ENCODE measurements at places on chromosomes 1 and 21. TPM values are rescaled to one million over a fixed set of nuclear protein-coding genes. Genes with fewer than 3 reads are reported as not detected.

GRCh38 chr1:228306275-228307217, 98.7 kb downstream of the OBSCN start:
- DNase-seq = no peak

DNA sequence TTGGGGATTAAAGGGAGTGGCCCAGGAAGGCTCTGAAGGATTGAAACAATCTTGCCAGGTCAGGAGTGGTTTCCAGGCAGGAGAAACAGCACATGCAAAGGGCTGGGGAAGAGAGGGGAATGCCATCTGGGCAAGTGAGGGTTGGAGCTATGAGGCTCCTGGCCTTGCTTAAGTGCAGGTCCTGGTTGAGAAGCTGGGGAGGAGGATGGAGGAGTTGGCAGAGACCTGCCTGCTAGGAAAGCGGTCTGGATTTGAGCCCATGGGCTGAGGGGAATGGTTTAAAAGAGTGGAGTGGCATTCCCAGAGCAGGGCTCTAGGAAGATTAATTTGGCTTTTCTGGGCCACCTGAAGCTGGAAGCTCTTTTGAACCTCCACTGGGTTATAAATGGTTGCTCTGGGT, 9.2 kb downstream of the IGSF21 start:
- DNase-seq = no peak

DNA sequence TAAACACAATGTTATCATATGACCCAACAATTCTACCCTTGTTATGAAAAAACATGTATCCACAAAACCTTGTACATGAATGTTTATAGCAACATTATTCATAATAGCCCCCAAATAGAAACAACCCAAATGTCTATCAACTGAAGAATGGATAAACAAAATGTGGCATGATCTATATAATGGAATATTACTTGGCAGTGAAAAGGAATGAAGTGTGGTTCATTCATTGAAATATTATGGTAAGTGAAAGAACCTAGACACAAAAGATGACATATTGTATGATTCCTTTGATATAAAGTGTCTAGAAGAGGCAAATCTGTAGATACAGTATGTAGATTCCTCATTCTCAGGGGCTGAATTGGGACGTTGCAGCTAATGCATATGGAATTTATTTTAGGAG, 151.2 kb downstream of the KIF26B start:
- DNase-seq = no peak

DNA sequence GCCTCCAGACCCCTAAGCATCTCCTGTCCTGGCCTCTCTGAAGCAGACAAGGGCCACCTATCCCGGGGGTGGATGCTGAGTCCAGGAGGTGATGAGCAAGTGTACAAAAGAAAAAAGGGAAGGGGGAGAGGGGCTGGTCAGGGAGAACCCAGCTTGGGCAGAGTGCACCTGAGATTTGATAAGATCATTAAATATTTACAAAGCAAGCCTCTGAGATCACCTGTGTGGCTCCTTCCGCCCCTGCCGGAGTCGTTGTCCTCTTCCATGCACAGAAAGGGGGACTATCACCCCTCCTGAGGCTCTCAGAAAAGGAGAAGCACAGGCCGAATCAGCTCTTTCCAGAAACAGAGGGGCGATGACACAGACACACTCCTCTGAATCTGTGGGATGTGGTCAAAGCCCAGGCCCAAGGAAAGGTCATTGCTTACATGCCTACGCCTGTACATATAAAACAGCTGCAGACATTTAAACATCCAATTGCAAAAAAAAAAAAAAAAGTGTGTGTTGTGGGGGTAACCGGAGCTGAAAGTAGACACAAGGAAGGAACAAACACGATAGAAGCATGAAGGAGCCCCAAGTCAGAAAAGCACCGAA, 30.9 kb downstream of the PRSS38 start:
- DNase-seq = no peak

DNA sequence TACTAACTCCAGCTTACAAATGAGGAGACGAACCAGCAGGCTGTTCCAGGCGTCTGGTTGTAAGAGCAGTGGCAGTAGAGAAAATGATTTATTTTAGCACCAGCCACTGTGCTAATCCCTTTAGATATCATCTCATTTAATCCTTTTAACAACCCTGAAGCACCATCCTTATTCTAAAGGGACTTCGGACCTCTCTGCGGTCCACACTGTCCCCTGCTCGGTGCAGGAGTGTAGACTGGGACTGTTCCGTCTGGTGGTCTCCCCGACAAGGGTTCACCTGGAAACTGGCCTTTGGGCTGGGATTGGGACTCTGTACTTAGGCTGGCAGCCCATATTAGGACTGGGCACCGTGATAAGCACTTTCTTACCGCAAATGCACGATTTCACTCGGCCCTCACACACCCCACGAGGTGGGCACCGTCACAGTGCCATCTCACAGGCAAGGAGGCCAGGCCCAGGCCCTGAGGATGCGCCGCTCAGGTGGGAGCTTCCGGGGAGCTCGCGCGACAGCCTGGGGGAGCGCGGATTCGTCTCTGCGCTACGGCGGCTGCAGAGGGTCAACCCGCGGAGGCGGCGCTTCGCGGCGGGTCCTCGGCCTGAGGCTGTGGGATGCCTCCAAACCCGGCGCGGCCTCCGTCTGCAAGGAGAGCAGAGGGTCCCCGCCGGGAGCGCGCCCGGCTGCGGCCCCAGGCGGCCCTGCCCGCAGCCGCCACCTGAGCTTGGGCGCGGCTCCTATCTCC, 45.2 kb downstream of the ATP1A1 start:
- DNase-seq = peak; percentile 96

DNA sequence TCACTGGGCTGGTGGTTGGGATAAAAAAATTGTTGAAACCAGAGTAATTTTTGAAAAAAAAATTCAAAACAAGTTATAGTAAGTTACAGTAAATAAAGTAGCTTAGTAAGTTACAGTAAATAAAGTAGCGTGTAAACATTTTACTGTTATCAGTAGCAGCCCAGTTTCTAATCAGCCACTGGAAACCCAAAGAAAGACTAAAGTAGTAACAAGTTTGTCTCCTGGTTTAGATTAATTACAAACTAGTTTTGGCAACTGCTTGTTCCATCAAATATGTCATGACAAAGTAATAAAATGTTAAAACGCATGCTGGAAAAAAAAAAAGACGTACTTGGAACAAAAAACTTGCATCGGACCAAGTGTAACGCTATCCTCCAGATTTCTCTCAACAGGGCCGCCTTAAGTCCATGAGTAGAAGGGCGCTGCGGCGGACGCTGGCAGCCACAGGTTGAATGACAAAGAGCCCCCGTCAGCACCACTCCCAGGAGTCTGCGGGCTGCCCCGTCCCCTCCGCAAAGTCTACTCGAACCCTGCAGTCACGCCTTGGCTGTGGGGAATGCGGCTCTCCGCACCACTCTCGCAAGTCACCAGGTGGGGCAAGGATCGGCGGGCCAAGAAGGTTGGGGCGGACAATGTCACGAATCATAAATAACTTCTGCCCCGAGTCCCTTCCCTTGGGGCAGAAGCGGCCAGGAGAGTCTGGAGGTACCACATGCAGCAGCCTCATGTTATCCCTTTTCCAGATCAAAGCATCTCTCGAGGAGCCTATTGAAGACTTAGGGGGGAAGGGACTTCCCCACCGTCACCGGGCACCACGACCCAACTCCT, 837 bp downstream of the SLC16A1 start:
- peak; percentile 87 for DNase-seq

DNA sequence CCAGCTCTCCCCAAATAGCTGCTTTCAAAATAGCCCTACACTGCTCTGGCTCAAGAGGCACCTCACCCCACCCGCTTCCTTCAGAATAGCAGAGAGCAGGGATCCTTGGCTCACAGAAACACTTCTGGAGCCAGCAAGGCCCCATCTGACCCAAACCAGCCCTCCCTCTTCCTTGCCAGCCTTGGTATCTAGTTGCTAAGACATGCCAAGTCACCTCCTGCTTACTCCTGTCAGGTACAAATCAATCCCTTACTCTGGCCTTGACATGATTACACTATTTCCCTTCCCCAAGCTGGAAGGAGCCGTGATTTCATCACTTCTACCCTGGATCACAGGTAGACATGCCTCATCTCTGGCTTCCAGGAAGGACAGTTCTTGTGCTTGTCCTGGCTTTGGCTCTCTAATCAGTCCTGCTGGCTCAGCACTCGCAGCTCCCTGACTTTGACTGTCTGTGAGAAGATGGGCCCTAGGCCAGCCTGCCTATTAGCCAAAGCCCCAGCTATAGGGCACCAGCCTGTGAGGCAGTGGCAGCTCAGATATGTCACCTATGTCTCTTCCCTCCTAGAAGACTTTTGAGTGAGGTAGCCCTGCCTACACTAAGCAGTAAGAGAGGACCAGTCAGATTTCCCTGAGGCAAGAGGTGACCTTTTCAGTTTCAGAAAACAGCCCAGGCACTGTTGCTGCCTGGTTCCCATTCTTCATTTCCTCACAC, 8.9 kb upstream of the MUTYH start:
- no peak for DNase-seq

DNA sequence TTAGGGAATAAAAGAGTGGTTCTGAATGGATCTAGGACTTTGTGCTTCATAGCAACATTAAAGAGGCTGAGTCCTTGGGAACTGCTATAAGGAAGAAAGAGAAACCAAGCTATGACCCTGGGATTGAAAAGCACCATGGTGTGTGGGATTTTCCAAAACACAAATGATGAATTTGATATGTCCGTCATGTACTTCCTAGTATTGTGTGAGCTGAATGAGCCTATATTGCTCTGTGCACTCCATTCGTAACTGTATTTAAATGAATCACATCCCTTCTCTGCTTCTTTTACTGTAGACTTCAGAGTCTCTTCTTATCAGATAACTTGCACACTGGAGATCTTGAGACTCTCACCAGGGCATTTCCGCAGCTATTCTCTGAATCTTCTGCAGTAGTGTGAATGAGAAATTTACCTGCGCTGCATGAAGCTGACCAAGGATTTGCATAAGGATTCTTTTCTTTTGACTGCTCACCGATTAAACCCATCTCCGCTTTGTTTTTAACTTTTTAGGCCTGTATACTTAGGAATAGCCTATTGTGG, 23.1 kb upstream of the OR10J4 start:
- DNase-seq = no peak

DNA sequence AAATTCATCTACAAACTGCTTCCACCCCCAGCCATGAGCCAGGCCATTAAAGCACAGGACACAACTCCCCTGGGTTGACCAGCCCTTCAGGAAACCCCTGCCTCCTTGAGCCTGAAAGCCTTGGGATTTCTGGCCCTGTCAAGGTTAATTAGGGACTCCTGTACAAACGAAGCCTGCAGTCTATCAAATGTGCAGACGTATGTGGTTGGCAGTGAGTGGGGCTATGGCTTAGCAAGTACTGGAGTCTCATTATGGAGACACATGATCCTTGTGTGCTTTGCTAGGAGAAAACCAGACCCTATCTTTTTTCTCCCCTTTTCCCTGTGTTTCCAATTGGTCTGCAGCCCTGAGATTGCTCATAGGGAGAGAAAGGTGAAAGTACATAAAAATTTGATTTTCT, 588.3 kb upstream of the USP24 start:
- no peak for DNase-seq

DNA sequence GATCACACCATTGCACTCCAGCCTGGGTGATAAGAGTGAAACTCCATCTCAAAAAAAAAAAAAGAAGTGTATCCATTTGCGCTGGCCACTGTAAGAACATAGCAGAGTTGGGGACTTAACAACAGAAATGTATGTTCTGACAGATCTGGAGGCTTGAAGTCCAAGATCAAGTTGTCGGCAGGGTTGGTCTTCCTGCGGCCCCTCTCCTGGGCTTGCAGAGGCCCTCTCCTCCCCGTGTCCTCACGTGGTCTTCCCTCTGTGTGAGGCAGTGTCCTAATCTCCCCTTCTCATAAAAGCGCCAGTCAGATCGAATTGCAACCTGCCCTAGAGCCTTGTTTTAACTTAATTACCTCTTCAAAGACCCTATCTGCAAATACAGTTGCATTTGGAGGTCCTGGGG, 52.6 kb downstream of the MT1HL1 start:
- no peak for DNase-seq

DNA sequence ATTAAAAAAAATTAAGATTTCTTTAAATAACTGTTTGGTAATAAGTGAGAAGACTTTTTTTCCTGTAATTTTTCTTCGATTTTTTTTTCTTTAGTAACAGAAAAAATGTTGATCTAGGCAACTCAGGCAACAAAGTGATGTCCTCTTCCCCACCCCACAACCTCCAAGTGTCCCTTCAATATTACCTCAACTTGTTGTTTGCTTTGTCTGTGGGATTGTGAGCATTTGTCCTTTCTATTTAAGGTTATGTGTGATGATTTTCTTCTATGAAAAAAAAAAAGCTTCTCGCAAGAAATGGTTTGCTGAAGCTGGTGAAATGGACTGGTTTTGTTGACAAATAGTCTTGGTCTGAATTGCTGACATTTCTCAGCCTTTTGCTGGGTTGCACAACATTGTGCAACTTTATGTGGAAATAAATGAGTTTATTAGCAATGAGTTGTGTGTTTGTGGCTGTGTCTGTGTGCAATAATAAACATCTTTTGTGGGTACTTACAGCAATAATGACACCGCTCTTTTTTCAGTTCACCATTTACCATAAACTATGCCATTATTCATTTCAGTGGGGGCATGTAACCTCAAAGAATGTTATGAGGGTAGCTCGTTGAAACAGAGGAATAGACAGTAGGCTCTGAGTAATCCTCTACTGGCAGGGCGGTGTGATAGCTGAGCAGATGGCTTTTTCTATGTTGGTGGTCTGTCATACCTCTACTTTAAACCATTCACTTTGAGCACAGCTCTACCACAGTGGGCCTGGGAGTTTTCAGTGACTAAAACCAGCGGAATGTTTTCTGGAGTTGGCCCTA, 218.4 kb downstream of the HLX start:
- DNase-seq = no peak

DNA sequence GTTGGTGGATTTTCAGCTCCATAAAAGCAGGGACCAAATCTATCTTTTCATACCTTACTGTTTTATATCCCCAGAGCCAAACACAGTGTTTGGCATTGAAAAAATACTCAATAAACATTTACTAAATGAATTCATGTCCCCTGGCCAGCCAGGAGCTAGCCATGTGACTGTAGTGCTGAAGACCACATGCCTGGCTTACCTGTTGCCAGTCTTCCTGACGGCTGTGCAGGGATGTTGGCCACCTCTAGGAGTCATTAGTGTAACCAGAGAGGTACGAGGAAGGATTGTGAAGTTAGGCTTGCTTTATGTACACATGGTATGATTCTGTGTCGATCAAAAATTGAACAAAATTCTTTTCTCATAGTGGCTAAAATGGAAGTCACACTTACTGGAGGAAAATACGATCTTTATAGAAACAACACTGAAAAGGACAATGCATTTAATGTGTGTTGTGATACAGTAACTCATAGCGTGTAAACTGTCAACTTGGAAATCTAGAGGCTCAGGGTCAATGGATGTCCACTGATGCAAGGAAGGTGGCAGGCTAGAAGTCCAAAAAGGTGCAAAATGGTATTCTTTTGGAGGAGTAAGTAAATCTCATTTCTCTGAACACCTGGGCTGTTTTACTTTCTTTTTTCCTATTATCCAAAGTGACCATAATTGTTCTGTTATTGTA, 60.9 kb downstream of the FGGY start:
- no peak for DNase-seq

Gene SPRR1A
- not detected for total RNA-seq

Gene EPHX1
- total RNA-seq = 1.6 TPM

Gene SPRR5
- total RNA-seq = not detected

Gene DCDC2B
- not detected for total RNA-seq
